Natural killer cell (primary cell): ENCODE measurements at places on chromosomes 5 and 9. TPM values are rescaled to one million over a fixed set of nuclear protein-coding genes. Genes with fewer than 3 reads are reported as not detected.

DNA sequence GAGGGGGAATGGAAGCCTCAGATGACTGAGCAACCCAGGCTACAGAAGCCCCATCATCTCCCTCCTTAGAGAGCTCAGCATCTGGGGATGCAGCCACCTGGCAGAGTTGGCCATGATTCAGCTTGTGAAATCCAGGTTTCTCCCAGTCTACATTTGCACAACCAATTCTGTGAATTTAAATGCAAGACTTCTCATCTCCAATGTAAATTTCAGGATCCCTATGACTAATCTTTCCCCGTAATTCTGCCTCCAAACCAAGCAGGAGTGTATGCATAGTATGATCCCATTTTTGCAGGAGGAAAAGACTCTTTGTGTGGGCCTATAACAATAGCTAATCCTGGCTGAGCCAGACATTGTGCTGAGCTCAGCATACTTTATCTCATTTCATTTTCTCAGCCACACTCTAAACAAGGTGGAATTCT is 59.6 kb upstream of the IL17B start:
- DNase-seq = no peak

DNA sequence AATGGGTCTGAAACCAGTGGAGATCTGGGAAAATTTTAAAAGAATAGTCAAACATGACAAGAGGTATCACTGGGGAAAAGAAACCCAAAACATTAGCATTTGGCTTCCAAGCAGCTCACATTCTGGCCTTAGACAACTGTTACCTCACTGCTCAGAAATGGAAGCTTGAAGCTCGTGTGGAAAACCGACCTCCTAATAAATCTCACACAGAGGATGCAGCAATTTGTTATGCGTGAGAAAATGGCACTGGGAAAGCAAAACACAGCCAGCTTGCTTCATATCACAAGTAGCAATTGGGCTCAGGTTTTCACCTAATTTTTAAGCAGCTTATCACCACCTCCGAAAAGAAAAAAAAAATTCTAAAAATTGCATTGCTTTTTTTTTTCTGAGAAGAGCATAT is 103.3 kb upstream of the TAS2R1 start:
- DNase-seq = no peak

- no peak for DNase-seq
Observed at GRCh38 chr9:129317179-129318011, 139.3 kb upstream of the IER5L start.

DNA sequence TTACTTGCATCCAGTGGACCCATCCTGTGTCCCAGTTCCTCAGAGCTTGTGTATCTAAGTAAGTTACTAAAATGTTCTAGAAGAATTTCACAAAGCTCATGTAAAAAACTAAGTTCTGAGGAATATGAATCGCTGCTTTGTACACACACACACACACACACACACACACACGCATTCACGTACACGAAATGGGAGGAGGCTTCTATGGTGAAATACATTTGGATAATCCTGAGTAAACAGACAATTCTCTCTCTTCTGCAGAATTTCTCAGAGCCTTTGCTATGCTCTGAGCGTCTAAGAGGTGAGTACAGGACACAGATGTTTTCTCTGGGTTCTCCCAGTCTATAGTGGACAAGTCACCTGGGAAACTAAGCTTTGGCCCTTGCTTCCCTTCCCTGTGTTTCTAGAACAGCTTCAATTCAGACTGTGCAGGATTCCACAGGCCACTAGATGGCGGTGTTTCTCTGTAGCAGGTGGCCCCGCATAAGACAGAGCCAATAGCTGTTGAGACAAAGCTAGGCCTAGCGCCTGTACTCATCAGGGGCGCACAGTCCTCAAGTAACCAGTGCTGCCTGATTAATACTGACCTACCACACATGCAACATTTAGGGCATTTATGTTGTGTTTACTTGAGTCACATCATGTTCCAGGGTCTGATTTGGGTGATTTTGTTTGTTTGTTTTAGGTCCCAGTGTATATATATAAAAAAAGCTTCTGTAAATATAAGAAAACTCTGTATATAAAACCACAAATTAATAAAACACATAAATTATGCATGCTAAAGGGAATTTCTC is 114.8 kb downstream of the LIFR start:
- peak; percentile 90 for DNase-seq

GRCh38 chr5:130386155-130386554 is 481.9 kb downstream of the CHSY3 start:
- DNase-seq = no peak

The DMRT2 gene
- total RNA-seq = not detected

The SYK gene
- 78.0 TPM for total RNA-seq

The PCDHB10 gene
- 0.15 TPM for total RNA-seq

The KCTD16 gene
- total RNA-seq = not detected

The ZFAND5 gene
- 307 TPM for total RNA-seq
